ENCODE measurements at places on chromosomes 4 and X. TPM values are rescaled to one million over a fixed set of nuclear protein-coding genes. Genes with fewer than 3 reads are reported as not detected.

DNA sequence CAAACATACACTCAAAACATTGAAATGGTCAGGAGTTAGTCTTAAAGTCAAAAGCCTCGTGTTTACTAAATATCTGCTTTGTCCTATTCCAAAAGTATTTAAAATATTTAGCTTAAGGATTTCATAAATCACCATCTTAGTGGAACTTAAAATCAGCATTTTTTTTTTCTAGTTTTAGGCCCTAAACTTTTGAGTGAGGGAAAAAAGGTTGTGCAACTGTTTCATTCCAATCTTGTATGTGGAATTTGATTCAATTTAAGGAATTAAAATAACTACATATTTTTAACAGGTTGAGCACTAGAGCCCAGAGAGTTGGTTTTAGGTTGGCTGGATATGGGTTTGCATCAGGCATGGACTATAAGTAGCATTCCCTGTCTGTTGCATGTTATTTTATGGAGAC lies 35.7 kb upstream of the ANK2 start:
- no peak for DNase-seq

DNA sequence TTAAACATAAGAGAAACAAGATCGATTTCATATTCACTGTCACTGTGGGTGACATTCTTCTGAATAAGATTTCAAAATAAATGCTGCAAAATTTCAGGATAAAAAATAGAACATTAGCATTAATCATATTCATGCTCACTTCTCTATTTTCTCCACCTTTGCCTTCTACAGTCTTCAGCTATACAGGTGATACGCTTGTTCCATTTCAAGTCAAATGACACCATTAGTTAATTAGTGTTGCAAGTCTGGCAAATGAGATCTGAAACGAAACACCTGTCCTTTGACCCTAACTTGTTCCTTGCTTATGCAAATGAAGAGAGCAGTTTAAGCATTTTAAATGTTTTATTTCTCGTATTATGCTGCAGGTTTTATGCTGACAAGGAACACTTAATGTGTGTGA lies 667.5 kb upstream of the MAGEB2 start:
- no peak for DNase-seq

- no peak for DNase-seq
Observed at GRCh38 chrX:39418731-39419638, 617.7 kb downstream of the MID1IP1 start.

Gene RASL11B
- total RNA-seq = 0.26 TPM

DNA sequence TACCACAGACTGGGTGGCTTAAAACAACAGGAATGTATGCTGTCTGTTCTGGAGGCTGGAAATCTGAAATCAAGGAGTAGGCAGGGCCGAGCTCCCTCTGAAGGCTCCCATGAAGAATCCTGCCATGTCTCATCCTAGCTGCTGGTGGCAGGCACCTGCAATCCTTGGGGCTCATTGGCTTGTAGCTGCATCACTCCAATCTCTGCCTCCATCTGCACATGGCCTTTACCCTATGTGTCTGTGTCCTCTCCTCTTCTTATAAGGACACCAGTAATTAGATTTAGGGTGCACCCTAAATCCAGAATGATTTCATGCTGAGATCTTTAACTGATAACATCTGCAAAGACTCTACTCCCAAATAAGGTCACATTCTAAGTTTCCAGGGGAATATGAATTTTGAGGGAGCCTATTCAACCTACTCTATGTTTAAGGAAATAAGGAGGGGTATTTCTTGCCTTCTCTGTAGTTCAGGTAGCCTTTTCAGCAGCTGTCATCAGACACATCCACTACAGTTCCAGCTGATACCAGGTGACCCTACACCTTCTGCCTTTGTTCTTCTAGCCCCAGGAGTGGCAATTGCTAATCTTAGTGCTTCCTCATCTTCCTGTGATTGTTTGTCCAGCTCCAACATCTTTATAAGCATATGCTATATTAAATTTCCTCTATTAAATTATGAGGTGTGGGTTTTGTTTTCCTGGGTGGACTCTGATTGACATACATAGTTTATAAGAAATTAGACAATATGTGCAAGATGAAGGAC lies 295.1 kb upstream of the TAPT1 start:
- no peak for DNase-seq

DNA sequence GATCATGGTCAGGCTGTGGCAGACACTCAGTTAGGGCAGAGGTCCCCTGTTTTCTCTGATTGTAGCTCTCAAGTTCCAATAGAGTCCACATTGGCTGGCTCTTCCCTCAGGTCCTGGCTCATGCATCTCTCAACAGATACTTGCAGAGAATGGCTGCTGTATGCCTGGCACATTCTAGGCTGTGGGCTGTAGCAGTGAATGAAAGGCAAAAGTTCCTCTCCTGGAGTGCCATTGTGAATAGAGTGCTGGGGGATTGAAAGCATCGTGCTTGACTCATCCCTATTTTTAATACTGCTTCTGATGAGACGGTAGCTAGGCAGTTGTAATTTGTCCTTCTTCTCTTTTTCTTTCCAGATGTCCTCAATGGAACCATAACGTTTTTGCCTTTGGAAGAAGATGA lies 5.5 kb downstream of the TRMT44 start:
- no peak for DNase-seq
